ENCODE measurements at places on chromosomes 5 and 9.
A peak's percentile ranks its signal among the peaks of the same experiment; 100 is the strongest.

GRCh38 chr5:92917044-92917443 lies 664.0 kb downstream of the NR2F1-AS1 start:
- no peak for DNase-seq

DNA sequence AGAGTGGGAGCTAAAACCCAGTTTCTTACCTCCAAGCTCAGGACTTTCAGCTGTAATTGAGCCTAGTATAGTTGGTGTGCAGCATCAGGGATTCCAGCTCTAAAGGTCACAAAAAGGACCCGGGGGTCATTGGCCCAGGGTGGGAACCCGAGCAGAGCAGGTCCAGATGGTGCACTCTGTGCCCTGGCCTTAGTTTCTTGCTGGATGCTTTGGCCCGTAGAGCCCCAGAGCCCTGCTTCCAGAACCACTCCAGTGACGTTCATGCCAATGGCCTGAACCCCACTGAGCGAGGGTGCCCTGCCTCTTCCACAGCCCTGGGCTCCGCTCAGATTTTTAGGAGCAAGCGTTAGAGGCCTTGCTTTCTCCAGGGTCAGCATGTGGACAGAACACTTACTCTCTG lies 8.2 kb downstream of the SLC22A5 start:
- no peak for DNase-seq

DNA sequence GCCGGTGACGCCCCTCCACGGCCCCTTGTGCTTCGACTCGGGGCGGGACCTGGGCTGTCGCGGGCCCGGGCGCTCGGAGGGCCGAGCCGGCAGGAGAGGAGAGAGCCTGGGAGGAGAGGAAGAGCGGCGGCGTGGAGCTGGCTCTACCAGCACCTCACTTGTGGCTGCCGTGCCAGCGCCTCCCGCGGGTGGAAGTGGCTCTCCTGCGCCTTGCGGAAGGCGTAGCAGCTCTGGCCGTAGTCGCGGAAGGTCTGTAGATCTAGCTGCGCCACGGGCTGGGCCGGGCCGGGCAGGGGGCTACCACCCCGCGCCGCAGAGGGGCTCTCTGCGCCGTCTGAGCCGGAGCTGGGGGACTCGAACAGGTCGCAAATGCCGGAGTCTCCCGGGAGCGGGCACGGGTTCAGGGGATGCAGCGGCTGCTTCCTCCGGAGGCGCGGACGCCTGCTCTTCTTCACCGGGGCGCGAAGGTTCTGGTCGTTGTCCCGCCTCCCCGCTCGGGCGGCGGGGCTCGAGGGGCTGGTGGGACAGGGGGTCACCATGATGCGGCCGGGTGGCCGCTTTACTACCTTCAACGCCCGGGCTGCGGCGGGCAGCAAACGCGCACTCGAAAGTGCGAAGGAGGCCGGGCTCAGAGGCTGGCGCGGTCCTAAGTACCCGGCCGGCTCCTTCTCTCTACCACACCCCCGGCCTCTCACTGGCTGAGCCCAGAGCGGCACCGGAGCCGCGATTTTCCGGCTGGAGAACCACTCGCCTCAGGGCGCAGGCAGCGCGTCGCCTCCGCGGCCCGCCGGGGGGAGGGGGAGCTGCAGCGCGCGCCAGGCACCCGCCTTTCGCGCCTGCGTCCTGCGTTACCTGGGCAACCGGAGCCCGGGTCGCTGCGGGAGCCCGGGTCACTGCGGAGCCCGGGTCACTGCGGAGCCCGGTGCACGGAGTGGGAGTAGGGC lies at the start of gene CCNO:
CCNO (minus strand) TSS at position 624 of the 944 bp plus-strand sequence; CDS start at position 539, 85 bp downstream.
- peak; percentile 48 for DNase-seq

DNA sequence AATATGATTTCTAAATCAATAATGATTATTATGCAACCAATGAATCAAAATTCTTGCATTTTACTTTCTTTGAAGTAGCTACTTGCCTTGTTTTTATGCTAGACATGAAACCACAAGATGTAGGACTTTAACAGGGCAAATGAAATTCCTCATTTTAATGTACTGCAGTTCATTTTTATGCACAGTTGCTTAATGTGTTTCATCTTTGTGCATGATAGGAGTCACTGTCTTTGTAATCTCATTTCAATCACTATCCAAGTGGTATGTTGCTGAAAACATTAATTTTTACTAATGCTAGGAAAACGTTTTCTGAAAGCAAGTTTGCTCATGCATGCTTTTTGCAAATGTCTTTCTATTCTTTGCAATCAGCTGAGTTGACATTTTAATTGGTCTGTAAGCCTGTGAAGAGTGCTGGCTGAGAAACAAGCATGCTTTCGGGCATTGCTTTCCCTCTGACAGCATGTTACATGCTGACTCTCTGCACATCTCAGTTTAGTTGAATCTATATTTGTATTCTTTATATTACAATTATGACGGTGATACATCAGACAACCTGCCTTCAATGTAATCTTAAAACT lies 535.0 kb upstream of the CDH18 start:
- DNase-seq = peak; percentile 71

- no peak for DNase-seq
These were observed 136.7 kb upstream of the MOCS2 start for GRCh38 chr5:53246042-53246836.

GRCh38 chr9:121445986-121446385 lies 53.7 kb downstream of the GGTA1 start:
- no peak for DNase-seq

GRCh38 chr9:98804083-98804482 lies 3.4 kb upstream of the GALNT12 start:
- DNase-seq = no peak
